Urinary bladder (tissue), 4 donors: ENCODE measurements at places on chromosomes 6 and 20.
A peak's percentile ranks its signal among the peaks of the same experiment; 100 is the strongest.

- no peak for DNase-seq
Measured at GRCh38 chr20:61769286-61769832, 296.3 kb downstream of the TAF4 start.

GRCh38 chr6:83578057-83578456 is 65.7 kb downstream of the PRSS35 start:
- DNase-seq = no peak

- DNase-seq = no peak
Measured at GRCh38 chr6:66993272-66993671, 1286.2 kb upstream of the EYS start.

- DNase-seq = no peak
Measured at GRCh38 chr6:89258912-89259311, 41.8 kb upstream of the GABRR1 start.

- DNase-seq = peak; percentile 31
Measured at GRCh38 chr6:73695619-73696421, at the start of gene CD109. Gene CD109, plus strand, starts transcription at chr6:73696203. Its CDS starts 13 bp downstream, at chr6:73696216.

DNA sequence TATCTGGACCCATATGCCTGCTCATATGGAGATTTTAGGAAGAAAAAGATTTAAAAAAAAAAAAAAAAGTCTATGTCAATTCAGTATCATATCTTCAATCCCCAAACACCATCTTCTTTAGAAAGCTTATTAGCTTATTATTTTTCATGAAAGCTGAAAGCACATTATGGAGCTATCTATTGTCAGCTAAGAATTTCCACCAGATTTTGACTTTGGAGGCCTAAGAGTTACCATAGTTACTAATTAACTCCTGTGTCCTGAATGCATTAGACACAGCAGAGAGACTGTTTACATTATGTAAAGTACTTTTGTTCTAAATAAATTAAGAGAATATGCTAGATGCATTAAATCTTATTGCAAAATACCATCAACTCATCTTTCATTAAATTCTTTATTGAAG is 255.5 kb upstream of the NRSN1 start:
- DNase-seq = no peak

- DNase-seq = no peak
Measured at GRCh38 chr6:52106994-52107393, 19.6 kb upstream of the PKHD1 start.
